ENCODE measurements at places on chromosomes 2 and 18.

GRCh38 chr2:235300368-235301201, 193.3 kb upstream of the AGAP1 start:
- DNase-seq: no peak

GRCh38 chr2:170744248-170745002, 25.8 kb upstream of the ERICH2 start:
- DNase-seq: no peak

GRCh38 chr2:43075811-43076585, 150.4 kb downstream of the ZFP36L2 start:
- DNase-seq: no peak

- DNase-seq: no peak
Observed at GRCh38 chr2:219507581-219508443, 6.5 kb upstream of the ASIC4 start.

DNA sequence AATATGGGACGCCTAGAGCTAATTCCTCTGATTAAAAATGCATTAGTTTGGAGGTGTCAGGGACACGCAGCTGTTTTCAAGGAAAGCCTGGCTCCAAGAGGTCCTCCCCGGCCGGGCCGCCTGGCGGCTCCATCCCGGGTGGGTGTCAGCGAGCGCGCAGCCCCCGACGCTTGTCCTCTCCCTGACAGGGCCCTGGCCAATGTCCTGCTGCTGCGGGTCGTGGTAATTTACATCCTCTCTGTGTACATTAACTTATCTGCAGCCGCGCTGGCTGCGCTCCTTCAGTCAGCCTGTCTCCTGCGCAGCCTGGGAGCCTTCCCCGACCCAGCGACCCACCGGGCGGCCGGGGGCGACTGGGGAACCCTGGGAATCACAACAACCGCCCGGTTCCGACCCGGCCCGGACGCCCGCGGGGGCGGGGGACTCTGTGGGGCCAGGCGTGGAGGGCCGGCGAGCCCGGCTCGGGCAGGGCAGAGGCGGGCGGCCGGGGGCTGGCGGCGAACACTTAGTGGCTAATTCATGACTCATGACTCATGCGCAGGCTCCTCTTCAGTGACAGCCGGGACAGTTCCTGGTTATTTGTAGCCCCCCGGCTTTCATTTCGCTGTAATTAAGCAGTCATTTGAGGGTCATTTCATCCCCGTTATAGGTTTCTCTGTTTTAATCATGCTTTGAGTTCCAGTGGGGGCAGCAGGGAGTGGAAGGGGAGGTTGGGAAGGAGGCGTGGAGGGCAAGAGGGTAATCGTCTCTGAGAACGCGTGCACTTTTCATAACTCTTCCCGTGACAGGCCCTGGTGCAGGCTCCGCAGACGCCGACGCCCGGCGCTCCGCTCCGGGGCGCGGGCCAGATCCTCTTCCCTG, 141.9 kb upstream of the CTAGE1 start:
- no peak for DNase-seq

- DNase-seq: no peak
Observed at GRCh38 chr2:130884013-130884412, 47.3 kb downstream of the ARHGEF4 start.

DNA sequence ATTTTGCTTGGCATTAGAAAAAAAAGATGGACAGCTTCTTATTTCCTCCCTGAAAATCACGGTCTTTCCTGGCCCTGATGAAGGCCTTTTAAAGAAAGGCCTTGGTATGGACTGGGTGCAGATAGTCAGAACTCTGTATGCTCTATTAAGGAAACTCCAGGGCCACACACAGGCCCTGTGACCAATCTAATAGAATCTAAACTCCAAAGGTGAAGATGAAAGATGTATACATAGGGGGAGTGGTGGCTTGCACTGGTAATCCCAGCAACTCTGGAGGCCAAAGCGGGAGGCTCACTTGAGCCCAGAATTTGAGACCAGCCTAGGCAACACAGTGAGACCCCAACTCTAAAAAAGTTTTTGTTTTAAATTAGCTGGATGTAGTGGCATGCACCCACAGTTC, 37.3 kb downstream of the OXER1 start:
- no peak for DNase-seq

- DNase-seq: no peak
Observed at GRCh38 chr2:237569896-237570295, 3.5 kb downstream of the PRLH start.

DNA sequence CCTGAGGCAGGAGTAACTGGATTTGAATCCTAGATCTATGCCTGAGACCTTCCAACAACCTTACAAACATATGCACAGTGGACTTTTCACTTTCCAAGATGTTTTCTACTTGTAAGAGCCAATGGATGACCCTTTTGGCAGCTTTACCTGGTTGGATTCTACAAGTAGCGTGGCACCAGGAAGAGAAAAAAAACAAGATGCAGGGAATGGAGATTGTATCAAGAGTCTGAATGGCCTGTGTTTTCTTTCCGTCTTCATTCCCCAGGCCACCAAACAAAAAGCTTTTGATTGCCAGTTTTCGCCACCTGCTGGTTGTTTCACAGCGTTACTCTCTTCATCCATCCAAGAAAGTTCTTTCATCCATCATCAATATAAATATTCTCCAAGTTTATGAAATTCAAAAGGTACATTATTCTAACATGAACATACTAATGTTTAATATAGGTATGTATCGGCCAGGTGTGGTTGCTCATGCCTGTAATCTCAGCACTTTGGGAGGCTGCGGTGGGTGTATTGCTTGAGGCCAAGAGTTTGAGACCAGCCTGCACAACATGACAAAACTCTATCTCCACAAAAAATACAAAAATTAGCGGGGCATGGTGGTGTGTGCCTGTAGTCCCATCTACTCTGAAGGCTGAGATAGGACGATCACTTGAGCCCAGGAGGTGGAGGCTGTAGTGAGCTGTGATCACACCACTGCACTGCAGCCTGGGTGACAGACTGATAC, 3.5 kb upstream of the BCL2 start:
- peak; percentile 78 for DNase-seq

DNA sequence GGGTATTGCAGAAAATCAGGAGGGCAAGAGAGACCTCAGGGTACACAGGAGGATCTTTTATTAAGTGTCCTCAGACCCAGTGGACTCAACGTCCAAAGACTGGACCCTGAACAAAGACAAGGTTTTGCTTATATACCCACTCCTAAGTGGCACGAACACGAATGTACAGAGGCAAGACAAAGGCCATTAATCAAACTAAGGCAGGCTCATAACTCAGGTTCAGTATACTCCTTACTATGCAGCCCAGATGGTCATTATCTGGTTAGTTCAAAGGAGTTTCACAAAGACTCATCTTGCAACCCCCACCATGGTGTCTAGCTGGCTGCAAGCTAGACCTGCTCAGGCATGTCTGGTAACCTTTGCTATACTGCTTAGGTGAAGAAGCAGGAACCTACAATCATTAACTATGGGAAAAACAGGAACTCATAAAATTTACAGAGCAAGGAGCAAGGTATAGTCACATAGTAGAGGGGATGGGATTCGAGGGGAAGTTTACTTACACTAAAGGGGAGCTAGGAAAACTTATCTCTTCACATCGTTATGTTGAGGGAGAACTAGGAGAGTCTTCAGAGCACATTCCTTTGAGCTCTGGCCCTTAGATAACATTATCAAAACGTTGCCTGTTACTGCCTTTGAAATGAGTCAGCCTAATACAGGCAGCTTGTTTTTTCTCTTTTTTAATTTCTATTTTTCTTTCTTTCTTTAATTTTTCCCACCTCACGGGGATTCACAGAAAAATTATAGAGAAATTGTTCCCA, 33.9 kb downstream of the SLC4A3 start:
- DNase-seq: no peak

GRCh38 chr2:132789066-132789465, 119.1 kb upstream of the LYPD1 start:
- DNase-seq: no peak

GRCh38 chr2:168830958-168831357, 28.5 kb downstream of the NOSTRIN start:
- no peak for DNase-seq

GRCh38 chr2:159605441-159606178, 10.7 kb downstream of the BAZ2B start:
- DNase-seq: no peak

DNA sequence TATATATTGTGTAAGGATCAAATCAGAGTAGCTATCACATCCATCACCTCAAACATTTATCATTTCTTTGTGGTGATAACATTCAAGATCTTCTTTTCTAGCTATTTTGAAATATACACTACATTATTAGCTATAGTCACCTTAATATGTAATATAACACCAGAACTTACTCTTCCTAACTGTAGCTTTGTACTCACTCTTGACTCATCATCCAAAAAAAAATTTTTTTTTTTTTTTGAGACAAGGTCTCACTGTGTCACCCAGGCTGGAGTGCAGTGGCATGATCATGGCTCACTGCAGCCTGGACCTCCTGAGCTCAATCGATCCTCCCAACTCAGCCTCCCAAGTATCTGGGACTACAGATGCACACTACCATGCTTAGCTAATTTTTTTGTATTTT, 153.3 kb downstream of the EML6 start:
- DNase-seq: no peak

DNA sequence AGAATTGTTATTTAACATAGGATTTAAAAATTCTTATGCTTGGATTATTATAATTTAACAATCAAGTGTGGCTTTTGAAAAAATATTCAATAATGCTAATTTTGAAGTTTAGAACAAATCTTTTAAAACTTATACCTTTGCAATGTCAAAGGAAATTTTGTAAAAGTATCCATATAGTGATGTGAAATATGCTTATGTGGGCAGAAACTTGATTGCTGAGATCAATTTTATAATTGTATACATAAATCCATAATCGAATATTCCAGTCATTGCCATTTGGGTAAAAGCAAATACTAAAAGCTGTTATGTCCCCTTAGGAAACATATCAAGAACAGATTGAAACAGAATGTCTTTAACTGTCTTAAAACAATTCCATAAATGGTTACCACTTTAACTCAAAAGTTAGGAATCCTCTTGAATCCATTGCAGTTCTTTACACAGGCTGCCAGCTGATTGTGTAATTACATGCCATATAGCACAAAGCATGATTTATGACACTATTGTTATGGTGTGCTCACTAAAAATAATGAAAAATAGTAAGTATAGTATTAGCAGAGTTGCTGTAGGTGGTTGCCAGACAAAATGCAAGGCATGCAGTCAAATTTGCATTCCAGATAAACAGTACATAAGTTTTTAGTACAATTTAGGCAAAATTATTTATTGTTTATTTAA, 24.2 kb downstream of the PLCL1 start:
- DNase-seq: no peak

- DNase-seq: no peak
Observed at GRCh38 chr2:37916512-37917082, 8.5 kb upstream of the RMDN2 start.

GRCh38 chr18:47274961-47275360, 23.5 kb upstream of the SKOR2 start:
- DNase-seq: no peak

DNA sequence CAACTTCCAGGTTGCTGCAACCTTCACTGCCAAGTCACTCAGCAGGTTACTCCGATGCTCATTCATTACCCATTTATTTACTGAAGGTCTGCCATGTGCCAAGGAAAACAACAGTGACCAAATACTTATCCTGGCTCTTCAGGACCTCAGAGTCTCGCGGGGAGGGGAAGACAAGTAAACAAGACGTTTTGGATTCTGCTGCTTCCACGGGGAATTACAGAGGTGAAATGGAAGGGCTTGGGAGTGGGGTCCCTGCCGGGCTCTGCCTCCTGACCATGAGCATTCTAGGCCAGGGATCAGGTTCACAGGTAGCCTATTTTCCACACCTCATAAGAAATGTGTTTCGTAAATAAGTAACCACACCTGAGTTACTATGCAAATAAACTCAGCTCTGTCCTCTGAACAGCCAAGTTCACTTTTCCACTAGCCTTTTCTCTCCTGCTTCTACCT, 68.1 kb downstream of the CLHC1 start:
- DNase-seq: no peak

DNA sequence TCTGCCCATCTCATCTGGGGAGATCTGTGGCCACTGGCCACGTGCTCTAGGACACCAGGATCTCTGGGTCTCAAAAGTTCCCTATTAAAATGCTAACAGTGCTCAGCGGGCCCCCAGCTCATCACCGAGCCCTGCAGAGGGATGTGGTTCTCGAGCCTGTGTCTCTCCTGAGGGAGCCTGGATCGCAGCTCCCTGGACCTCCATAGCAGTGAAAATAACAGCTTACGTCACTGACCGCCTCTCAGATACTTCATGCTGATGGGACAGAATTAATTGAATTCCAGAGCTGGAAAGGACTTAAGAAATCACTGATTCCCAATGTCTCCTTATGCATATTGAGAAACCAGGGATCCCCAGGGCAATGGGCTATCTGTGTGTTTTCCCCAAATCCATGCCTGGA, 90.0 kb downstream of the GALR1 start:
- DNase-seq: no peak

GRCh38 chr2:69917852-69918251, 2.9 kb downstream of the MXD1 start:
- DNase-seq: no peak

- no peak for DNase-seq
Observed at GRCh38 chr2:164114937-164115336, 379.1 kb upstream of the FIGN start.

DNA sequence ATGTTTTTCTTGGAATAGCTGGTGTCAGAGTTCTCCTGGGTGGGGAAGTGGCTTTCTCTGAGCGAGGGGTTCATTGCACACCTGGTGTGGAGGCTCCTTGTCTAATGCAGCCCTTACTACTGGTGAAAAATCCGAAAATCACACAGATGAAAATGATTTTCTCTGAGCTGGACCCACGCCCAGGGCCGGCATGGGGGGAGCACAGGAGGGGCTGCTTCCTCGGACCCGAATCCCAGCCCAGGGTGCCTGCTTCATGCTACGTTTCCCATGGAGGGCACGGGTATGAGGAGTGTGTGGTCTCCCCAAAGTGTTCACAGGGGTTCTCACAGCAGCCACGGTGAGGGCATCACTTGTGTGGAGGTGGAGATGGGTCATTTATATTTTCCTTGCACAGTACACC, 288.0 kb upstream of the HDAC4 start:
- DNase-seq: no peak

GRCh38 chr2:98026927-98027522, 31.3 kb upstream of the TMEM131 start:
- DNase-seq: no peak

GRCh38 chr2:72750977-72751639, 74.7 kb downstream of the EXOC6B start:
- no peak for DNase-seq

GRCh38 chr2:159098921-159099411, 130.5 kb downstream of the TANC1 start:
- DNase-seq: no peak

DNA sequence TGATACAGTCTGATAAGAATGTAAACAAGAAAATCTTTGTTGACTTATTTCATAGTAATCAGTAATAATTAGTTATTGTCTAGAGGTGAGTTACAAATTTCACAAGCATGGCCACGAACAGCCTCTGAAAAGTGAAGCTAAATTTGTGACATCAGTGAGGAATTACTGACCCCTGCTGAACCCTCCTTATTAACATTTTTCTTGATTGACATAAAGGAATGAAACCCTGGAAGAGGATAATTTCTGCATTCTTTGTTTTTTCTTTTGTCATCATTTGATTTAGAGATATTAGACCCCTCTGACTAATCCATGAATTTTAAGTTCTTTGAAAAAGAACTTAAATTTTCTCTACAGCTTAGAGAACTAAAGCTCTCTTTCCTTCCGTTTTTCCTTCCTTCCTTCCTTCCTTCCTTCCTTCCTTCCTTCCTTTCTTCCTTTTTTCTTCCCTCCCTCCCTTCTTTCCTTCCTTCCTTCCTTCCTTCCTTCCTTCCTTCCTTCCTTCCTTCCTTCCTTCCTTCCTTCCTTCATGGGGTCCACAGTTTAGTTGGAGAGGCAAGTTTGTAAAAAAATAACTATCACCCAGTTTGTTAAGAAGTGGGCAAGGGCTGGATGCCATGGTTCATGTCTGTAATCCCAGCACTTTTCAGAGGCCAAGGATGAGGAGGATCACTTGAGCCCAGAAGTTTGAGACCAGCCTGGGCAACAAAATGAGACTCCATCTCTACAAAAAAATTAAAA, 387.0 kb downstream of the MTX2 start:
- no peak for DNase-seq
